ENCODE measurements at places on chromosomes 1 and 21.
A peak's percentile ranks its signal among the peaks of the same experiment; 100 is the strongest.

- DNase-seq = no peak
These were observed 30.5 kb upstream of the B3GALT2 start for GRCh38 chr1:193216920-193217319.

DNA sequence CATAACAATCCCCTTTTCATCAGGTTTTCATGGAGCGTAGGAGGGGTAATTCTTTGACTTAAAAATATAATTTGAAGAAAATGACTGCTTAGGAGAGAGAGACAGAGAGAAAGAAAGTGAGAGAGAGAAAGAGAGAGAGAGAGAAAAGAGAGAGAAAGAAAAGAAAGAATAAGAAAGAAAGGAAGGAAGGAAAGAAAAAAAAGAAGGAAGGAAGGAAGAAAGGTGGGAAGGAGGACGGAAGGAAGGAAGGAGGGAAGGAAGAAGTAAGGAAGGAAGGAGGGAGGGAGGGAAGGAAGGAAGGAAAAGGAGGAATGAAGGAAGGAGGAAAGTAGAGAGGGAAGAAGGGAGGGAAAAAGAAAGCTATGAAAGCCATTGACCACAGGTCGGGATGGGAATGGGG is 10.8 kb upstream of the DEGS1 start:
- no peak for DNase-seq

- no peak for DNase-seq
These were observed 29.8 kb upstream of the HHAT start for GRCh38 chr1:210298936-210299335.

GRCh38 chr1:192518700-192519099 is 56.9 kb upstream of the RGS1 start:
- DNase-seq = no peak

DNA sequence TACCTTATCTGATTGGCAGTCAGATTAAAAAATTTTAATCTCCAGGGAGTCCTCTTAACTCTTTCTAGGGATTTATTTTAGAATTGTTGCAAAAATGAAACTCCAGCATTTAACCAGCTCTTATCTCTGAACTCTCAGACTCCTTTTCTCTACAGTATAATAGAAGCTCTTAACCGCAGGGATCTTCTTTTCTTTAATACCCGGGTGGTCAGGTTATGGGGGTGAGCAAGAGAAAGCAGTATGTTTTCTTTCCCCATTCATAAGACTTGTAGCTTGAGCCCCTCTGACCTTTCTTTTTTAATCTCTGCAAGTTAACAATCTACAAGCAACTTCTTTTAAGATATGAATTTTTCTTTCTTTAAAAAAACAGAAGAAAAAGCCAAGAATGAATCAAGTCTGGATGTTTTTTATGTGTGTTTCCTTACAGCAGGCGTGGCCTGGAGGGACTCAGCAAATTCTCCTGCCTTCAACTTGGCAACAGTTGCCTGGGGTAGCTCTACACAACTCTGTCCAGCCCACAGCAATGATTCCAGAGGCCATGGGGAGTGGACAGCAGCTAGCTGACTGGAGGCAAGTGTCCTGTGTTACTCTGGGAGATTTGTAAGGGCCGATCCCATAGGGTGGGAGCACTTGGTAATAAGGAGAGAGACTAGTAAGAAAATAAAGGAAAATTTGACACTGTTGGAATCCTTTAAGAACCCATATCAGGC is 13.4 kb upstream of the OLFML3 start:
- no peak for DNase-seq

- no peak for DNase-seq
These were observed 52.5 kb downstream of the SIM2 start for GRCh38 chr21:36751383-36751782.

GRCh38 chr1:202871367-202871766 is 17.6 kb downstream of the RABIF start:
- DNase-seq = no peak

DNA sequence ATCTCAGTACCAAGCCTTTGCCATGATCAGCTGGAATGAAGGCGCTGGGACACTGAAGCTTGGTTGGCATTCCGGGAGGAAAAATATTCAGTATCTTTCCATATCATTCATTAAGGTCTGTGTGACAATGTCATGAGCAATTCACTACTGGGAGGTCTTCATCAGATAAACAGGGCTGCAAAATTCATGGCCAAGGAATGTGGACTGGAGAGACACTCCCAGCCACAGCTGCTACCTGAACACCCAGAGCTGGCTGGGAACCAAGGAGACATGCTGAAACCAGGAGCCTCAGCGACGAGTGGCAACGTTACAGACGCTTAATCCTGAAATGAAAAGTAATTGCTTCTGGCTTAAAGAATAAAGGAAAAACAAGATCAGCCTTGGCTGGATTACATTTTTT is 30.6 kb upstream of the DDAH1 start:
- no peak for DNase-seq

- no peak for DNase-seq
These were observed 110.8 kb downstream of the RABGAP1L start for GRCh38 chr1:174269989-174270651.

GRCh38 chr1:15290382-15290781 is 43.4 kb downstream of the FHAD1 start:
- peak; percentile 2 for DNase-seq

- no peak for DNase-seq
These were observed 6.5 kb upstream of the LRRC39 start for GRCh38 chr1:100184536-100184935.

GRCh38 chr21:37670883-37671282 is 245.4 kb downstream of the KCNJ6 start:
- DNase-seq = no peak

GRCh38 chr1:90593312-90593711 is 123.8 kb downstream of the BARHL2 start:
- no peak for DNase-seq

GRCh38 chr1:59516881-59517280 is 220.0 kb downstream of the FGGY start:
- no peak for DNase-seq

- DNase-seq = no peak
These were observed 6.6 kb upstream of the TRAF3IP3 start for GRCh38 chr1:209749205-209749604.

DNA sequence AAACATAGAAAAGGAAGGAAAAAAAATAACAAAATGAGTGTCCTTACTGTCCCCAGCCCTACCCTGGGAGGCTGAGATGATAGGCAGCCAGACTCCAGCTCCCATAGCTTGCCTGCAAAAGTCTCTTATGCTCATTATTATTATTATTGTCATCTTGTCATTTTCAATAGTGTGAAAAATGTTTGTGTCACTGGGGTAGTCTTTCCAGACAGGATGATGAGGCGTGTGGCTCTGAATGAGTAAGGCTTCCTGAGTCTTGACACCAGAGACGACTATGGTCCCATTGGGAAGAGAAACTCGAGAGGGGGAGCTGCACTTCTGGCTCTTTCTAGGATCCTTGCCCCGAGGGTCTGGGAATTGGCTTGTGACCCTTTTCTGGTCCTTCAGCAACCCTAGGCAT is 1.1 kb upstream of the CYB561D1 start:
- DNase-seq = no peak

GRCh38 chr1:20355828-20356735 is 65.4 kb downstream of the VWA5B1 start:
- no peak for DNase-seq

DNA sequence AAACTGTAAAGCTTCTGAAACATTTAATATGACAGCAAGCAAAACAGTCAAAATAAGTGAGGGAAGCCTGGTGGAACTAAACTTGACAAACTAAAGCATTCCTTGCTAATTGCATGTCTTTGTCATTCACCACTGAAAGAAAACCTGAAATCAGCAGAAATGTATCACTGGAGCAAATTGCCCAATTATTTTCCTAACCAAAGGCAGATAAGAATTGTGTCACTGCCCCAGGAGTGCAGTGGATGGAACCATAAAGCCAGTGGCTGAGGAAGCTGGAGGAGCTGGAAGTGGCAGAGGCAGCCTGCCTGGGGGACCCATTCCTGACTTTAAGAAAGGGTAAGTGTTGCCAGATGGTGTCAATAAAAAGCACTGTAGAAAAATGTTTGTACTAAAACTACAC is 2.7 kb upstream of the SLC30A10 start:
- no peak for DNase-seq
